ENCODE measurements at places on chromosomes 16 and 17. TPM values are rescaled to one million over a fixed set of nuclear protein-coding genes. Genes with fewer than 3 reads are reported as not detected.

- no peak for DNase-seq
These were observed 3.5 kb upstream of the LCMT1 start for GRCh38 chr16:25108054-25108453.

DNA sequence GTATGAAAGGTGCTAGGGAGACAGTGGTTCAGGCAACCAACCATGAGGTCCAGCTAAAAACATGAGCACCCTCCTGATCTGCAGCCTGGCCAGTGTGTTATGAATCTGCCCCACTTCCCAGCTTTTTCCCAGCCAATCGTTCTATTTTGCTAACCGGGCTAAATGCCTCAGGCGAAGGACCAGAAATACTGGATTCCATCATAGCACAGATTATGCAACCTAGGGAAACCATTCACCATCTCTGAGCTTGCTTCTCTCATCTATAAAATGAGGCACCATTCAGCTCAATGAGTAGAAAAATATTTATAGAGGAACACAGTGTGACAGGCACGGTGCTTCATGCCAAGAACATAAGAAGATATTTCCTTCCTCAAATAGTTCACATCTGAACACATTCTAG lies 45.2 kb upstream of the NUDT7 start:
- DNase-seq: no peak

DNA sequence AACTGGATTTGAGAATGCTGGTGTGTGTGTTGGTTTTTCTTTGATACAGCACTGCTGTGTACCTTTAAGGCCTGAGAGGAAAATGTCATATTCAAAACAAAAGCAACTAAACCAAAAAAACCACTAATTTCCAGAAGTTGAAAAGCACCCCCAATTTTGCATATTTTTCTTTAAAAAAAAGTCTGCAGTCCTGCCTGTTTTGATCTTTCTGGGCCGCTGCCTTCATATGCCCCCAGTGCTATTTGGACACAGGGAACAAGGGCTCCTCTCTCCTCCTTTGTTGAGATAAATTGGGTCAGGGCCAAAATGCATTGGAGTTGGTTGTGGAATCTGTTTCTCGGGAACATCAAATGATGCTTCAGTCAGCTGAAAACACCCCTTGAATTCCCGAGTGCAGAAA lies 26.9 kb downstream of the GPT2 start:
- no peak for DNase-seq

- no peak for DNase-seq
These were observed 603.4 kb upstream of the CDH11 start for GRCh38 chr16:65725156-65725845.

DNA sequence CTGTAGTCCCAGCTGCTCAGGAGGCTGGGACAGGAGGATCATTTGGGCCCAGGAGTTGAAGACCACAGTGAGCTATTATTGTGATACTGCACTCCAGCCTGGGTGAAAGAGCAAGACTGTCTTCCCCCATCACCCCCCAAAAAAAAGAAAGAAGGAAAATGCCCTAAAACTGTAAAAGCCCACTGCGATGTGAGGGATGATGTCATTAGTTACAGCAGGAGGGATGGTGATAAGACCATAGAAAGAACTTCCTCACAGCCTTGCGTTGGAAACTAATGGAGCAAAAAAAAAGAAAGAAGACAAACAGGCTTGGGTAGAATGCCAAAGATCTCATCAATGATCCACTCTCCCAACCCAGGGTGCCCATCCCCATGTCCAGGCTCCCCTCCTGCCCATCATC lies 18.7 kb downstream of the ZNF385C start:
- DNase-seq: no peak

Gene CCL3
- 3.6 TPM for total RNA-seq

DNA sequence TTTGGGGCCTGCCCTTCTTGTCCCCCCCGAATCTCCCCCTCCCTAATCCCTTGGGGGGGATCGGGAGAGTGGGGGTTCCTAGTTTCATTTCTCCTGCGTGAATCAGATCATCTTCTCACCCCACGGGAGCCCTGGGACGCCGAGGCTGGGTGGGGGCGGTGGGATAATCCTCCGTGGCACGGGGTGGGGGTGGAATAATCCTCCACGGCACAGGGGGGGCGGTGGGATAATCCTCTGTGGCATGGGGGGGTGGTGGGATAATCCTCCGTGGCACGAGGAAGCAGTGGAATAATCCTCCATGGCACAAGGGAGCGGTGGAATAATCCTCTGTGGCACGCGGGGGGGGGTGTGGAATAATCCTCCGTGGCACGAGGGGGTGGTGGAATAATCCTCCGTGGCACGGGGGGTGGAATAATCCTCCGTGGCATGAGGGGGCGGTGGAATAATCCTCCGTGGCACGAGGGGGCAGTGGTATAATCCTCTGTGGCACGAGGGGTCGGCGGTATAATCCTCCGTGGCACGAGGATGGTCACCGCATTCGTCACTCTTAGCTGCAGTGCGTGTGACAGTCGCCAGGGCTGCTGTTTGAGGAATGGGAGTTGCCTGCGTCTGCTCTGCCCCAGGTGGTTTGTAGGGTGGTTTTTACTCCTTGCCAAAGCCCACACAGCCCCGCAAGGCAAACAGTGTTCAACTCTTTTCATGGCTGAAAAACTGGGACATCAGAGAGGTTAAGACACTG lies 156.9 kb downstream of the LAT start:
- DNase-seq: no peak

DNA sequence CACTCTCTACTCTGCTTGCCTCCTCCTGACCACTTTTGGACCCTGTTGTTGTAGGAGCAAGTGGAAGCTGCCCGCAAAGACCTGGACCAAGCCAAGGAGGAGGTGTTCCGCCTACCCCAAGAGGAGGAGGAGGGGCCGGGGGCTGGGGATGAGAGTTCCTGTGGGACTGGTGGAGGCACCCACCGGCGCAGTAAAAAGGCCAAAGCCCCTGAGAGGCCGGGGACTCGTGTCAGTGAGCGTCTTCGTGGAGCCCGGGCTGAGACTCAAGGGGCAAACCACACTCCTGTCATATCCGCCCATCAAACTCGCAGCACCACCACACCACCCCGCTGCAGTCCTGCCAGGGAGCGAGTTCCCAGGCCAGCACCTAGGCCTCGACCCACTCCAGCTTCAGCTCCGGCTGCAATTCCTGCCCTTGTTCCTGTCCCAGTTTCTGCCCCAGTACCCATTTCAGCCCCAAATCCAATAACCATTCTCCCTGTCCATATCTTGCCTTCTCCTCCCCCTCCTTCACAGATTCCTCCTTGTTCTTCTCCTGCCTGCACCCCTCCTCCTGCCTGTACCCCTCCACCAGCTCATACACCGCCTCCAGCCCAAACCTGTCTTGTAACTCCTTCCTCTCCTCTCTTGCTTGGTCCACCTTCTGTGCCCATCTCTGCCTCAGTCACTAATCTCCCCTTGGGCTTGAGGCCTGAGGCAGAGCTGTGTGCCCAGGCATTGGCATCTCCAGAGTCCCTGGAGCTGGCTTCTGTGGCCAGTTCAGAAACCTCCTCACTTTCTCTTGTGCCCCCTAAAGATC lies 11.0 kb upstream of the PHKG2 start:
- no peak for DNase-seq

Gene RUSF1
- total RNA-seq: 59.4 TPM

GRCh38 chr16:2981177-2981898 lies 1.1 kb upstream of the PKMYT1 start:
- DNase-seq: no peak

DNA sequence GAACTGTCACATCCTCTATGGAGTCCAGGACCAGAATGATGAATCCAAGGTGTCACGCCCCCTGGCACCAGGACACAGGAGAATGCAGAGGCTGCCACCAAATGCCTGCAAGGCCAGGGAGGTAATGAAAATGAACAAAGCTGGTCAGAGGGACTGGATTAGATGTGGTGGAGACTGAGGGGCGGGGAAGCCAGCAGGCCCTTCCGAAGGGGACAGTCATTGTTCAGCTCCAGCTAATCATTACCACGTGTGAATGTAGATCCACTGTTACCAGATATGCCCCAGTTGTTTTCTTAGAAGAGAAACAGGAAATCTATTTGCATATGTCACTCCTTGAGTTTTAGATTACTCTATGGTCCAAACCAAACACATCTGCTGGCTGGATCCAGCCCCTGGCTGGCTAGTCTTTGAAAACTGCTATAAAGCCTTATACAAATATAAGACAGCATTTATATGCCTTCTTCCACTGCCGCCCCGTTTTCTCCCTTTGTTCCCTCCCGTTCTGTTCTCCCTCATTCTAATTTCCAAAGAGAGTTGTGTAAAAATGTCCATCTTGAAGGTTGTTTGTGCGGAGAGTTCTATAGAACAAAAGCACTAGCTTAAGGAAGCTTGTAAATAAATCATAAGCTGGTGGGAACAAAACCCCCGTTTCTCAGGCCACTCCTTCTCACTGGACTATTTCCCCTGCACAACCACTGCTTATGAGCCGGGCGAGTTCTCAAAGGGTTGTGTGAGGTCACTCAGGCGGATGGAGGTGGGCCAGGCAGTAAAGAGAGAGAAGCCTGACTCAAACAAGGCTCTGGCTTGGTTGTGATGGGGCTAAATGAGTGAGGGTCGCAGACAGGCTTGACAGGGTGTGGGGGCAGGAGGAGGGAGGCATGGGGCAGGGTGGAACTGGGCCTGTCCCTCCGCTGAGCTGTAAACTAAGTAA lies 14.2 kb downstream of the CRYM start:
- peak; percentile 51 for DNase-seq

GRCh38 chr17:37373530-37374159 lies 2.1 kb upstream of the C17orf78 start:
- DNase-seq: peak; percentile 69

Gene PYDC1
- not detected for total RNA-seq

- peak; percentile 31 for DNase-seq
These were observed 1425.1 kb upstream of the CDH8 start for GRCh38 chr16:63461248-63461841.

- no peak for DNase-seq
These were observed 430.3 kb upstream of the GOT2 start for GRCh38 chr16:59164461-59164860.

DNA sequence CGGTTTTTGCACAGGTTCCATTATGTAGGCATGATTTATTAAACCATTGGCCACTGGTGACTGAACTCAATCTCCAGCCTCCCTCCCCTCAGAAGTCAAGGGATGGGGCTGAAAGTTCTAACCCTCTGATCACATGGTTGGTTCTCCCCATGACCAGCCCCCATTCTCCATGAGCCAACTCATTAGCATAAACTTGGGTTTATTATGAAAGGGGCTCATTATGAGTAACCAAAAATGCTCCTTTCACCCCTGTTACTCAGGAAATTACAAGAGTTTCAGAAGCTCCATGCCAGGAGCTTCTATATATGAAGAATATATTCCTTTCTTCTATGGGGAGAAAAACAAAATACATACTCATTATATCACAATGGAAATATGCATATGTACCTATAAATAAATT lies 555.3 kb downstream of the HS3ST4 start:
- no peak for DNase-seq

DNA sequence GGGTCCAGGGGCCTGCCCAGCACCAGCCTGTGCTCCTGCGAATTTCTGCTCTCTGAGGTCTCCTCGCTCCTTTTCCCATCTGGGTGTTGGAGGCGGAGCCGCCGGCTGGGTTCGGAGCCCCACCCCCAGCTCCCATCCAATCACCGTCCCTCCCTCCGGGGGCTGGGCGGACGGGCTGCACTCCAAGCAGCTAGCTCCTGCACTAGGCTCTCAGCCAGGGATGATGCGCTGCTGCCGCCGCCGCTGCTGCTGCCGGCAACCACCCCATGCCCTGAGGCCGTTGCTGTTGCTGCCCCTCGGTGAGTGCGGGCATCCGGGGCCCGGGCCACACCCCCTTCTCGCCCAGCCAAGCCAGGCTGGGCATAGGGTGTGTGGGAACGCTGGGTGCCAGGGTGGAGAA lies at the start of gene NRN1L:
Gene NRN1L, plus strand, starts transcription at position 202 of the 400 bp plus-strand sequence. Its CDS starts 19 bp downstream, at position 221.
- DNase-seq: no peak

DNA sequence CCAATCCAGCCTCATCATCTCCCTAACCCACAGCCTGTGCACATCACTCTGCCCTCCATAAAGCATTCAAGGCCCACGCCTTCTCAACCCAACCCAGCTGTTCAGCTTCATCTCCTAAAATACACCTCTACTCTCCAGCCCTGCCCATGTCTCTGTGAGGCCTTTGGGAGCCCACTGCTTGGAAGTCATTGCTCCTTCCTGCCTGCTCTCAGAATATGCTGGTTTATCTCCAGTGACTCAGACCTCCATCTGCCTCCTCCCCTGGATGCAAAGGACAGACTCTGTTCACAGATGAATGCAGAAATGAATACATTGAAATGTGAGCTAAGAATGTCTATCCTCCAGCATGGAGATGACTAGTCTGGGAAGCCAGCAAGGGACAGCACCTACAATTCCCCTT lies 19.0 kb downstream of the KCNG4 start:
- DNase-seq: no peak

GRCh38 chr17:14882131-14882530 lies 383.0 kb downstream of the PMP22 start:
- no peak for DNase-seq

DNA sequence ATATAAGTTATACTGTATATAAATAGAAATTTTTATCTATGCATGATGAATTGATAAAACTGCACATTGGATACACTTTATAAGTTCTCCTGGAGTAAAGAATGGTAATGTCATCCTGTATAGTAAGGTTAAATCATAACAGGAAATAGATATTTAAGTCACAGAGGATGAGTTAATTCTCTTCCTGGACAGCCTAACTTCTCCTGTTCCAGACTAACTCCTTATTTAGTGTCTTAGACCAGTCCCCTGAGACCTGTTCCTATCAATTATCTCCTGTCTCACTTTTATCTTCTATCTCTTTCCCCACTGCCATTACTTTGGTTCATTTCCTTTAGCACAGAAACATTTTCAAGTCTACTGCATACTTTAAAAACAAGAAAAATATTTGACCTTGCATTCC lies 46.5 kb downstream of the SSH2 start:
- no peak for DNase-seq

- DNase-seq: no peak
These were observed 10.1 kb downstream of the CORO6 start for GRCh38 chr17:29612404-29613280.

Gene RNF227
- total RNA-seq: 4.2 TPM

Gene CYGB
- total RNA-seq: 14.4 TPM

DNA sequence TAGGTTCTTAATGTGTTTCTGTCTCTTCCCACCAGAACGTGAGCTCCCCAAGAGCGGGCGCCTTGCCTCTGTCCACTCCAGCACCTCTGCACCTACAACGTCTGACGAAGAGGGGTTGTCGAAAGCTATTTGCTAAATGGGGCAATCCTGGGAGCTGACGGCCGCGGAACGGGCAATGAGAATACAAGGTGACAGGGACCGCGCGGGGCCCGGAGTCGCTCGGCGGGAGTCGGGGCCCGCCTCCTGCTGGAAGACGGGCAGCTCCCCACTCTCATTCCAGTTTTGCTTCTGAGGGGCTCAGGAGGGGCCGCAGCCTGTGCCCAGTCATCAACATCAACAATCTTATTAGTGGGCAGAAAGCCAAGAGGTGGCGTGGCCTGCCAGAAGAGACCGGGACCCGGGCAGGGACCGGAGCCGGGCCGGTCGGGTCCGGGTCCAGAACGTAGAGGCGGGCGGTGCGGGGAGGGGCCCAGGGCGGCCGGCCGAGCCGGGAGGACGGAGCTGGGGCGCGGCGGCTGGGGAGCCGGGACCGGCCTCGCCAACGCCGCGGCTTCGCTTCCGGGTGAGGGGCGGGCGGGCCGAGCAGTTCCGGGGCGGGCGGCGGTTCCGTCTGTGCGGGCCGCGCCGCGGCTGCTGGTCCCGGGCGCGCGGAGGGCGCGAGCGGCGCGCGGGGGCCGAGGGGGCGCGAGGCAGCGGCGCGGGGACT lies at the start of gene MOSMO:
Gene MOSMO, plus strand, starts transcription at position 603 of the 706 bp plus-strand sequence. CDS start 191 bp downstream, outside the sequence.
- peak; percentile 15 for DNase-seq
